ENCODE measurements at places on chromosomes 7 and 10.

DNA sequence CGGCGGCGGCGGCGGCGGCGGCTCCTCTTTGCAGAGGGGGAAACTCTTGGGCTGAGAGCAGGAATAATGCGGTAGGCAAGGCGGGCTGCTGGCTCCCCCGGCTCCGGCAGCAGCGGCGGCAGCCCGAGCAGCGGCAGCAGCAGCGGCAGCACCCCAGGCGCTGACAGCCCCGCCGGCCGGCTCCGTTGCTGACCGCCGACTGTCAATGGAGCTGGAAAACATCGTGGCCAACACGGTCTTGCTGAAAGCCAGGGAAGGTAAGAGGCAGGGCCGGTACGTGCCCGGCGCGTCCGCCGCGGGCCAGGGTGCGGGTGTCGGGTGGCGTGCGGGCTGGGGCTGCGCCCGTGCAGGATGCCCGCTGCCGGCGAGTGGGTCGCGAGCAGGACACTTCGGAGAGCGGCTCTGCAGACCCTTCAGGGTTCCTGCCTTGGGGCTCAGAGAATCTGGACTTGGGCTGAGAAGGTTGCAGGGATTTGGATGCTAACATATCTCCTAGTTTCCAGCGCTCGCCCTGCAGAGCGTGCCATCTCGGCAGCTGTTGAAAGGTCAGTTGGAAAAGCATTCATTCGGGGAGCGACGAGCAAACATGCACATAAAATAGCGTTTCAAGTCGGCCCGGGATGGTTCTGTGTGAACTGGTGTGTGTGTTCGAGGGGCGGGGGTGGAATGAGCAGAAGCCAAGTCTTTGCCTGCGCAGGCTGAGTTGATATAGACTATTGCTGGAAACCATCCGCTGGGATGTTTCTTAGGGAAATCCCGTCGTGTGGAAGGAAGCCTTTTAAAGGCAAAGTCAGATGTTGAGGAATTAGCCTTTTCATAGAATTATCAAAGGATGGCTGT is 562 bp downstream of the GRK5 start:
- peak; percentile 49 for DNase-seq

DNA sequence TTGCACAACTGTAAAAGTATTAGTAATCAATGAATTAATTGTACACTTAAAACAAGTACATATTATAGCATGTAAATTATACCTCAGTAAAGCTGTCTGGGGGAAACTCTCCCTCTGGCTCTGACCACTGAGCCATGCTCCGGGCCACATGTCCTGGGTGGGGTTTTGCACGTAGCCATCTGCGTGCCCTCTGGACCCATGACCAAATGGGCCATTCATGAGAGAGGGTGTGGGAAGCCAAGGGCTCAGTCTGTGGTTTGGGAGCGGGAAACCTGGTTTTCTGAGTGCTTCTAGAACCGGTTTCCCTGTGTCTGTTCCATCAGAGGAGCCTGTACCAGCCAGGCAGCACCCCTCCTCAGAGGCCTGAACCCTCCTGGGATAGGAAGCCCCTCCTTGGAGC is 143.2 kb downstream of the SH3PXD2A start:
- DNase-seq: no peak

DNA sequence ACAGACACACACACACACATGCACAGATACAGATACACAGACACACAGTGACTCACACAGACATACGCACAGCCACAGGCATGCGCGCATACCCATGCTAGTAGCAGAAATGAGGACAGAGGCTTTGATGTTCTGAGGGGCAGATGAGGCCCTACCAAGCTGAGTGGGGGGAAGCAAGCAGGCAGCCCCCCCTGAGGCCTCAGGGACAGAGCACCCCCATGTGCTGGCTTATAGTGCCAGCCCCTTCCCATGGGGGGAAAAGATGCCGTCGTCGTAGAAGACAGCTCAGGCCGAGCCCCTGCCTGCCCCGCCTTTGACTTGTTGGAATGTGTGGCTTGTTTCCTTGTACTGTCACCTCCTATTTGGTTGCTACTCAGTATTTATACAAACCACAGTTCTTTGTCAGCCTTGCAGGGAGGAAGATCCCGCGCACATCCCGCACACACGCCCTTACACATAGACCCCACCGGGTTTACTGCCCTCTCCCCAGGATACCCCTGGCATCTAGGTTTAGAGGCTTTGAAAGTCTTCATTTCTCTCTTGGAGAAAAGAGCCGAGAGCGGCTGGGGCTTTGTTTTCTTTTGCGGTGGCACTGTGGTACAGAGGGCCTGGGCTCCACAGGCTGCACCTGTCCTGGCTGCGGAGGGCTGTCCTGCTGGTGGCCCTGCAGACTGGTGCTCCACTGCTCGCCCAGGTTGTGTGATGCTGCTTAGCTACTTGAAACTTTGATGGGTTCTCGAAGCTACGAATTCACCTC is 112.5 kb downstream of the DOCK1 start:
- peak; percentile 31 for DNase-seq

DNA sequence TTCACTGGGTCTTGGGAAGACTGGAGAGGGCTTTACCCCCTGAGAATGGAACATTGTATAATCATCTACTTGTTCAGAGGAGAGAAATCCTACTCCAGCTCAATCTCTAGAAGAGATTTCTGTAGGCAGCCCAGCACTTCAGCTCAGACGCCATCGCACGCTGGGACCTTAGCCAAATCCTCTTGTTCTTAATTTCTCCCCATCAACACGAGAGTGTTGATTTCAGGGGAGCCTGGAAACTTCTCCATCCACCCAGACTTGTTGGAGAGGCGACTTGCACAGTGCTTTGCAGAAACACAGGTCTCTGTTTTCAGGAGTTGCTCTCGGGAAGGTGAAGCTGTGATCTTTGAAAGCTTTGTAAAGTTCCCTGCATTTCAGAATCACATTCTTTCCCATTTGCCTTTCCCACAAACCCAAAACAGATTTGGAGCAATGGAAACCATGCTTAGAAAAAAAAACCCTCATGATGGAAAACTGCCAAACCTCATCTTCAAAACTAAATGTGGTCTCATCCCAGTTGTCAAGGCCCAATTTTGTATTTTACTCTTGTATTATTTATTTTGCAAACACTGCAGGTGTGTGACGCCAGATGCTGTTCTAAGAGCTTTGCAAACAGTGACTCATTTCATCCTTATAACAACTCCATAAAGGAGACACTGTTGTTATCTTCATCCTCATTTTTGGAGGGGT is 60.9 kb downstream of the CALML3 start:
- DNase-seq: no peak

GRCh38 chr10:3102720-3103427 is 35.5 kb downstream of the PFKP start:
- peak; percentile 73 for DNase-seq

- DNase-seq: no peak
Observed at GRCh38 chr10:17406036-17406834, 48.2 kb downstream of the ST8SIA6 start.

DNA sequence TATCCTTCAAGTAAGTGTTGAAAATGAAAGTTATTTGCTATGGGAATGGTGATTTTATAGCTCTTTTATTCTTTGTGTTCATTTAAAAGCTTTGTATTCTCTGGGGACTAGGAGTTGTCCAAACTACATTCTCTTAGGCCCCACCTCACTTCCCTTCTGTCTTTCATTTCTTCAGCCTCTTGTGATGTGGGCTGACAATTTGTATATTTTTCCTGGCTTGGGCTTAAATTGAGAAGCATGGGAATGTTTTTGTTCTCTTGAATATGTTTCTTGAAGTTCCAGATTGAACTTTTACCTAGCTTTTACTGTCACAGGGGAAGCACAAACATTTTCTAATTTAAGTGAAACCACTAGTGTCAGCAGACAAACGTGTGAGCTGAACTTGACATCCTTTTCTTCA is 27.9 kb downstream of the BBS9 start:
- DNase-seq: no peak

DNA sequence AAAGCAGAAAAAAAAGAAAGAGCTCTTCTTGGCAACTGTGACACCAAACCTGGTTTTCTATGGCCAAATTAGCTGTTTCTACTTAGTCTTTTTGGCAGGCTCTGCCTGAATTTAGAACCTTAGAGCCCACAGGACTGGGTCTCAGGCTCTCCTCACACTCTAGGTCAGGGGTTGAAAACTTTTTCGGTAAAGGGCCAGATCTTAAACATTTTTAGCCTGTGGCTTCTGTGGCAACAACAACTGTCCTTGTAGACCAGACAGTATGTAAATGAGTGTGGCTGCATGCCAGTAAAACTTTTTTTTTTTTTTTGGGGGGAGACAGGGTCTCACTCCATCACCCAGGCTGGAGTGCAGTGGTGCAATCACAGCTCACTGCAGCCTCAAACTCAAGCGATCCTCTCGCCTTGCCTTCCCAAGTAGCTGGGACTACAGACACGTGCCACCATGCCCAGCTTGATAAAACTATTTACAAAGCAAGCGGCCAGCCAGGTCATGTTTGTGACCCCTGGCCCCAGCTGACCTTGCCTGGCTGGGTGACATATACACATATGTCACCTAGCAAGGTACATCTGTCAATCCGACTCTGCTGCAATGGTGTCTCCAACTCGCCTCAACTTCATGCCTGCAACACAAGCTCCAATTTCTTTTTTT is 17.4 kb downstream of the KPNA7 start:
- no peak for DNase-seq

GRCh38 chr7:1586827-1587705 is 17.2 kb upstream of the PSMG3 start:
- DNase-seq: no peak

DNA sequence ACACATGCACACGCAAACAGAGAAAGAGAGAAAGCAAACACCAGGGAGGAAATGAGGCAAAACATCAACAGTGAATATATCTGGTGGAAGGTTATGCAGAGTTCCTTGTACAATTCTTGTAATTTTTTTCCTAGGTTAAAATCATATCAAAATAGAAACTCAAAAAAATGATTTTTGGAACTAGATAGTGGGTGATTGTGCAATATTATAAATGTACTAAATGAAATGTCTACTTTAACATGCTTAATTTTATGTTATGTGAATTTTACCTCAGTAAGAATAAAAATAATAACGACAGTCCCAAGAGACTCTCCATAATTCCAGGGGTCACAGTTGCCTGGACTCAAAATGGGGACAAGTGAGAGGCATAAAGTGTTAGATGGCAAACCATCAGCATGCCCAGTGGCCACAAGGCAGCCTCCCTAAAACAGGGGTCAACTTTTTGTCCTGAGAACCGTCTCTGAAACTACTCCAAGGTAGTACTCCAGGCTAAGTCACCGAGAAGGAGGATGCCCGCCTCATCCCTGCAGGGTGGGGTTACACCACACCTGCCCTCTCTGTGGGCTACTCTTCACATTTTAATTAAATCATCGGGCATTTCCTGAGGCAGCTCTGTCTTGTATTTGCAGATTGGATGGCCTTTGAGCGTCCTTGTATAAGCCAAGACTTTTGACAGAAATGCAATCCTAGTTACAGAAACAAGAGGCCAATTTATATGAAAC is 267.7 kb downstream of the ELMO1 start:
- no peak for DNase-seq

DNA sequence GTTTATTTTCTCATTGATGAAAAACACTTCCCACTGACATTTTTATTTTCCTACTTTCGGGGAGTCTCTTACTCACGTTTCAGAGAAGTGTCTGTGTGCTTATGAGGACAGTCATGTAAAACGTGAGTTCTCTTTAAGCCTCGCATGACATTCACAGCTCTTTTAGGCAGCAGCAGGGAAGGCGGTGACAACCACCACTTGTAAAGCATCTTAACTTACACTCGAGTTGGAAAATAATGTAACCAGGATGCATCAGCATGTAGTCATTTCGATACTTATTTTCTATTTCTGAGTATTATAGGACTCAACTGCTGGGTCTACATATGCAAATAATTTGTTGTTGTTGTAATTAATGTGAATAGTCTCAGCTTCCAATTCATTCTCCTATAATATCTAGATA is 153.6 kb downstream of the SEMA3D start:
- no peak for DNase-seq
